WERI-Rb-1 (cell line): ENCODE measurements at places on chromosomes 12 and 14.

- no peak for DNase-seq
Measured at GRCh38 chr12:46489951-46490388, 117.4 kb upstream of the SLC38A2 start.

- peak; percentile 79 for DNase-seq
Measured at GRCh38 chr14:23538785-23539184, 12.8 kb downstream of the ZFHX2 start.

- DNase-seq = no peak
Measured at GRCh38 chr12:15679151-15679550, 110.0 kb downstream of the EPS8 start.

GRCh38 chr14:26845151-26845818 is 247.5 kb upstream of the NOVA1 start:
- DNase-seq = no peak

DNA sequence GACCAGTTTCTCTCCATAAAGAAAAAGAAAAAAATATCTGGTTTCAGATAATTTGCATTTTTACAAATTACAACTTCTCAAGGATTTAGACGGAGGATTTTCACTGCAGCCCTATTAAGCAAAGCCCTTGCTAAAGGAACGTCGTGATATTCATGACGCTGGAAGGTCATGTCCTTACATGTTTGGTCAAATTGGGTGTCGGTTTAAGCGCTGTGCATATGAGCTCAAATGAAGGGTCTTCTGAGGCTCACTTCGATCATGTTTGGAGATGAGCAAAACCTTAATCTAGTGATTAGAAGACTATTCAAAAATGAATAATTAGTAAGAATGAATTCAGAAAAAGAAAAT is 67.3 kb upstream of the USP15 start:
- no peak for DNase-seq

GRCh38 chr14:79044894-79045624 is 874.9 kb downstream of the NRXN3 start:
- no peak for DNase-seq

DNA sequence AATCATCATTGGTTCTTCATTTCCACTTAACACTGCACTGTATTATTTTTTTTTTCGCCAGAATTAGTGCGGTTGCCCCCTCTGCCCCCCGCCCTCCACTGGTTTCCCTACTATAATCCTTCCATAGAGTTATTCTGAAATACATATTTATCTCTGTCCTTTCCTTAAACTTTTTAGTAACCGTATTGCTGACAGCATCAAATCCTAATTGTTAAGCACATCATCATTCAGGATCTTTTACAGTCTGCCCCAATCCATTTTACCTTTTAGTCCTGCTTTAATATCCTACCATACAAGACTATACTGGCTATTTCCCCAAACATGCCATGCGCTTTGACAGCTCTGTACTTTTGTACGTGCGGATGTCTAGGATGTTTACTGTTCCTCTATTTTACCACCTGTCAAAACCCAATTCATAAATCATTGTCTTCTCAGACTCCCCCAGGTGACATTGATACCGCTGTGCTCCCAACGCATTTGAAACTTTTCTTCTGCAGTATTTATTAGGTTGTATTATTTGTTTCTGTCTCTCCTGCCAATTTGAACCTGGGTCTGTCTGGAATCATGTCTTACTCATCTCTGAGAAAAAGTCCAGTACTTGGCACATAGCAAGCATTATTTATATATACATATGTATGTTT is 1.0 kb downstream of the FGFR1OP2 start:
- no peak for DNase-seq

DNA sequence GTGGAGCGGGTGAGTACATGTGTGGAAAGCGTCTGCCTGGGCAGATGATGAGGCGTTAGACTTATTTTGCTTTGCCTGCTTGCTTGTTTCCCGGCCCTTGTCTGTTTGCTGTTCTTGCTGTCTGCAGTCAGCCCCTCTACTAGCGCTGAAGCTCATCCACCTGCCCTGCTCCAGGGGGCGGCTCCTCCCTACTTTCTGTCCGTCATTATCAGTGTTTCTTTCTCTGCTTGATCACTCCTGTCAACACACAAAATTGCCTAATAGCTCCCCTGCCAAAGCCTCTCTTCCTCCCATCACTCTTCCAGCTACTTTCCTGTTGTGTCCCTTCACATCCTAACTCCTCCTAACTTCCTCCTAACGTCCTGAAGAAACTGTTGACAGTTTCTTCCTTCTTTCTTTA is 34.9 kb upstream of the GALNT8 start:
- peak; percentile 9 for DNase-seq

DNA sequence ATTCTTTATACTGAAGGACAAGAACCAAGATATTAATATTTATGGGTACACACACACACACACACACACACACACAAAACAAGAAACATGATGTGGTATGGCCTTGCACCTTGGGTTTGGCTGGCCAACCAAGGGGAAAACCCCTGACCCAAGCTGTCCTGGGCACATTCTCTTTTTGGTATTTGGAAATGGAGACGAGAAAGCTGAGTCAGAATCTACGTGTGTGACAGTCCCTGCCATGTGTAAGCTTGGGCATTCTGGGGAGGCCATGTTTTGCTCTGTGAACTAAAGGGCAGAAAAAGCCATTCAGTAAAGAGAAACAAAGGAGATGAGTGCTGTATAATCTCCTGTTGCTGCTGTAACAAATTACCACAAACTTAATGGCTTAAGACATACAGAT is 35.6 kb downstream of the PTGER2 start:
- DNase-seq = no peak

GRCh38 chr14:101315802-101316296 is 245.4 kb upstream of the DIO3 start:
- DNase-seq = no peak

- DNase-seq = no peak
Measured at GRCh38 chr12:92574911-92575570, 127.7 kb upstream of the PLEKHG7 start.

GRCh38 chr14:103308717-103309616 is 25.1 kb upstream of the EIF5 start:
- no peak for DNase-seq

- DNase-seq = no peak
Measured at GRCh38 chr12:24797901-24798300, 151.0 kb downstream of the BCAT1 start.

DNA sequence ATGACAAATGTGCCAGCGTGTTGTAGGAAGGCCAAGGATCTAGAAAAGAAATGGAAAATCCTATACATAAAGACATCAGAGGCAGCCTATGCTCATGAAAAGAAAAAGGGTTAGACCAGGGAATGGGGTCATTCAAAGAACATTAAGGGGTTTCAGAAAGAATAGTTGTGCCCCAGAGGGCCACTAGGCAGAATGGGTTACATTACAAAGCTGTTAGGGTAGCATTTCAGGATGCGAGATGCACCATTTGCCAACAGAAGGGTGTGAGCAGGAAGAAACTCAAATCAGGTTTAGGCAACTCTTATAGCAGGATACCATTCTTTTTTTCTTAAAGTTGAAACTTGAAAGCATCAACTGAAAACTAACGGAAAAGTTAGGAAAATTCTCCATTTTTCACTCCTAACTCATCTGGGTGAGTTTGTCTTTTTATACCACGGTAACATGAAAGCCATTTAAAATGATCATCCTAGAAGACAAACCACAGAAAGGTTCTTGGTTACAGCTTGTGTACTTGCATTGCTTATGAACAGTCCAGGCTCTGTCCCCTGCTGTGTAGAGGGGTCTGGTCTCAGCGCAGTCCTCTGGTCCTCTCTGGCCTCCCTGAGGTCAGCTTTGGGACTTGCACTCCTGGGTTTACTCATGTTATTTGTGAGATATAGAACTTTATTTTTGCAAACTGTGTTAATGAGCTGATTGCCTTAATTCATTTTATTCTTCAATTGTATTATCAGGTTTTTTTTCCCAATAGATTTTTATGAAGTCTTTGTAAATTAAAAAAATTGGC is 209.1 kb downstream of the DACT1 start:
- DNase-seq = no peak

- DNase-seq = no peak
Measured at GRCh38 chr12:46608431-46609272, 217.1 kb downstream of the SLC38A4 start.

DNA sequence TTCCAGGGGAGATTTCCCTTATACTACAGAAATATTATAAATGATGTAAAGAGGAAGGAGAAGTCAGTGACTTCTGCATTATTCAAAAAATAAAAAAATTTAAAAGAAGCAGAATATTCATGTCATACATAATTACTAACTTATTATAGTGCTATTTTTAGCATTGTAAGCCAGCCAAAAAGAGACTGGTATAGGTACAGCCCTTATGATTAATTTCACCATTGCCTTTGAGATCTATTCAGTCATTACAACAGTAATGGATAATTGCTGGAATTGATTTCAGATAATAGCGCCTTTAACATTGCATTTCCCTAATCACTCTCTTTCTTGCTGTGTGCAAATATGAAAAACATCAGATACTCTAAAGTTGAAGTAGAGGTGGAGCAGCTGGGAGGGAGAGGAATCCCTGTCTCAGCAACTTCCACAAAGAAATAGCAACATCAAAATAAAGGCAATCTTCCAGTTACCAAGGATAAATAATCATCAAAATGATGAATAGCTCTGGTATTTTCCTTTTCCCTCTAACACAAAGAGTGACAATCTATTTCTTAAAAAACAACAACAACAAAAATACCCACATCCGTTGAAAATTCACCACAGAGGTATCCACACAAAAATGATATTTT is 71.8 kb upstream of the OVCH1 start:
- no peak for DNase-seq

DNA sequence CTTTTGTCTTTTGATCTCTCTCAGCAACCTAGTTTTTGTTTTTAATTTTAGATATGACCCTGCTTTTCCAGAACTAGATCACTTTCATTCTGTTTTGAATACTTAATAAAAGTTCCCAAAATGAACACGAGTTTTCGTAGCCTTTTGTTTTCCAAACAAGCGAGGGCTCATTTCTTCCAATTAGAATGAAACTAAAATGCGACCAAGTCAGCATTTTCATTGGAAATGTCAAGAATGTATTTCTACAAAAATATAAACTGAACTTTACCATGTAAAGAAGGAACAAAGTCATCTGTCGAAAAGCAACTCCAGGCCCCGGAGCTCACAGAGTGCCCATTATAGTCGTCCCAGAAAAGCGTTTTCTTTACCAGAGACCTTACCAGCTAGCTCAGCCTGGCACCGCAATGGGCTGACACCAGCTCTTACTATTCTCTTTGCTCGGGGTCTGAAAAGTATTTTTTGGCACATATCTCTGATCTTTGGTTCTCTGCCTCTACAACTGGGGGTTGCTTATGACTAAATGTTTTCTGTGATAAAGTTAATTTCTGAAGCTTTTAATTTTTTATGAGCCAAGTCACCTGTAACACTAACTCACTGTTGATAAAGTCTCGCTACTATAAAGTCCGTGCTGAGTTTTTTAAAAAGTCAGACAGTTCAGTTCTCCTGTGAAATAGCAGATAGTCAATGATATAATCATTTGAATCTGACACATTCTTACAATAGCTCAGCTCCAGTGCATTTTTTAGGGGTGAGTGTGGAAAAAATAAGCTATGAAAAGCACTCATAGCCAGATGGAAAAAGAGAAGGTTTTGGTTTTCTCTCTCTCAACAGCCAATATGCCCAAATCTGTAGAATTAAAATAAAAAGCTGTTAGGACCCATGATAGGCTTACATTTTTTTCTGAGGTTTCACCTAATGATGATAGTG is 43.4 kb downstream of the SAMD4A start:
- DNase-seq = no peak

DNA sequence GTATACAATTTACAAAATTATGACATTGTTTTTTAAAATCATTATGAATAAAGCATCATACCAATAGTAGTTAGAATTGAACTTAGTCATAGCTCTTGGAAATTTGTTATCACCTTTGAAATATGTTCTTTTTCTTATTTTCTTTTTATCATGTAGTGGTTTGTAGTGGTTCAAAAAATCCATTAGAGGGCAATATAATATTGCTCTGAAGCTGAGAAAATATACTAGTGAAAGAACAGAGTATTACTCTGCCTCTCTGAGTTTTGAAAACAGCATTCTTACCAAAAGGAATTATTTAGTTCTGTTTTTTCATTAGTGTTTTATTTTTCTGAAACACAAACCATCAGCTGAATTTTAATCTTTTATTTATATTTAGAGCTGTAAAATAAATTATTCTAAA is 76.2 kb downstream of the PDZRN4 start:
- no peak for DNase-seq

GRCh38 chr14:53140585-53140984 is 12.5 kb downstream of the DDHD1 start:
- no peak for DNase-seq

DNA sequence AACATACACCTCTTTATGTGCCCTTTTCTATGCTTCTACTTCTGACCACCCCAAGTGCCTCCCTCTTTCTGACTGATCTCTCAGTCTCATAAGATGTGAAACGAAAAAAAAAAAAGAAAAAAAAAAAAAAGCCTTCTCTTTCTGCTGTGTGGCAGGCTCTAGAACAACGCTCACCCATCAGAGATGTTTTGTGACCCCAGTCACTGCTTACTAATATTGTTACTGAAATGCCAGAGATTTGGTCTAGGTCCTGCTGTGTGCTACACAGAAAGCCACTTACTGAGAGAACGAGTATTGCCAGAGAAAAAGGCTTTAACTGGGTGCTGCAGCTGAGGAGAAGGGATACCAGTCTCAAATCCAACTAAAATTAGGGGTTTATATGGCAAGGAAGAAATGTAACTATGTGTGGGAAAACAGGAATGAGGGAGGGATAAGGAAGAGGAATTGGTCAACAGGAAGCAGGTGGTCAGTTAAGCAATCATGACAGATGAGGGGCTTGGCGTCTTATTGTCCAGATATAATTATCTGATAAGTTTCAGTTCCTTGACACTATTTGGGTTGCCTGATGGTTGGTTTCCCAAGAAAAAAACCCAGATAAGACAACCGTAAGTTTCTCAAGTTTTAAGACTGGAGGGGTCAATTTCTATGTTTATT is 149.0 kb downstream of the NAV3 start:
- DNase-seq = peak; percentile 10

DNA sequence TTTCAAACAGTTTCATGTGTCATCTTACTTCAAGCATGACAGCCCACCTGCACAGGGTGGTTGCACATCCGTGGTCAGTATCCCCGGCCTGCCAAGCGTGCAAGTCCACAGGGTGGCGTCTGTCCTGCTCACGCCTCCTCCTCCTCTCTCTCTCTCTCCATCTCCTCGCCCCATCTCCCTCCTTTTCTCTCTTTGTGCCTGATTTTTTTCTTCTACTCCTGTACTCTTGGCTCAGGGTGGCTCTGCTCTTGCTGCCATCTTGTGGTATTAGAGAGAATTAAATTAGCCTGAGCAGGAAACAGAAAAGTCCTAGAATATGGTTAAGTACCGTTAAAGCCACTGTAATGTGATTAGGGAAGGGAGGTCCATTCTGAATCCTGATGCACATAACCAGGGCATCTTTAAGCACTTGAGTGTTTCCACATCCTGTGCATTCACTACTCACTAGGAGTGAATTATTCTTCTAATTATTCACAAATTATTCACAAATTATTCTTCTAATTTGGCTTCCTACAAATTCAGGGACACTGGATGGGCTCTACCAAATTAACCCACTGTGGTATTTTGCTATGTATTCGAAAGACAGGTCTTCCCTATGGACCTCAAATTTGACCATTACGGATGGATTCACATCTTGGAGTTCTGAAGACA is 25.5 kb upstream of the DTX1 start:
- peak; percentile 68 for DNase-seq

GRCh38 chr14:105204206-105204930 is 23.3 kb upstream of the NUDT14 start:
- DNase-seq = no peak
